COR-L47 (cell line): ENCODE measurements at places on chromosomes 7 and 10.

- DNase-seq = no peak
These were observed 641.0 kb upstream of the NRP1 start for GRCh38 chr10:33975481-33975880.

DNA sequence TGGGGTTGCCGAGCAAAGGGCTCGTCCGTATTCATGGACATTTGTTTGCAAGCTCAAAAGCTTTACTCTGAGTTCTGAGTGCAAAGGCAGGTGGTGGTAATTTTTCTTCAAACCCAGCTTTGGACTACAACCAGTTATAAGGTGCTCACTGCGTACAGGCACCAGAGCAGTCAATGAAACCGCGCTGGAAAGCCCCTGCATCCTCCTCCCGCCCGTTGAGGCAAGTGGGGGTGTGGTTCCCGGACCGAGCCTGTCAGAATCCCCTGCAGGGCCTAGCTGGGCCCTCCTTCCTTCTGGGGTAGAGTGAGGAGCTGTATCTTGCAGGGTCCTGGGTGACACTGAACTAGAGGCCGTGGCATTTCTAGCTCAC lies 22.3 kb downstream of the AMZ1 start:
- DNase-seq = no peak

- no peak for DNase-seq
These were observed 418.5 kb upstream of the SEMA3A start for GRCh38 chr7:84612981-84613681.

GRCh38 chr10:10903620-10904019 lies 114.1 kb upstream of the CELF2 start:
- no peak for DNase-seq

- no peak for DNase-seq
These were observed 12.7 kb upstream of the EFCAB10 start for GRCh38 chr7:105594034-105594433.

GRCh38 chr7:134018306-134018705 lies 108.8 kb upstream of the LRGUK start:
- DNase-seq = no peak

GRCh38 chr10:103282961-103283360 lies 6.0 kb downstream of the INA start:
- DNase-seq = no peak

DNA sequence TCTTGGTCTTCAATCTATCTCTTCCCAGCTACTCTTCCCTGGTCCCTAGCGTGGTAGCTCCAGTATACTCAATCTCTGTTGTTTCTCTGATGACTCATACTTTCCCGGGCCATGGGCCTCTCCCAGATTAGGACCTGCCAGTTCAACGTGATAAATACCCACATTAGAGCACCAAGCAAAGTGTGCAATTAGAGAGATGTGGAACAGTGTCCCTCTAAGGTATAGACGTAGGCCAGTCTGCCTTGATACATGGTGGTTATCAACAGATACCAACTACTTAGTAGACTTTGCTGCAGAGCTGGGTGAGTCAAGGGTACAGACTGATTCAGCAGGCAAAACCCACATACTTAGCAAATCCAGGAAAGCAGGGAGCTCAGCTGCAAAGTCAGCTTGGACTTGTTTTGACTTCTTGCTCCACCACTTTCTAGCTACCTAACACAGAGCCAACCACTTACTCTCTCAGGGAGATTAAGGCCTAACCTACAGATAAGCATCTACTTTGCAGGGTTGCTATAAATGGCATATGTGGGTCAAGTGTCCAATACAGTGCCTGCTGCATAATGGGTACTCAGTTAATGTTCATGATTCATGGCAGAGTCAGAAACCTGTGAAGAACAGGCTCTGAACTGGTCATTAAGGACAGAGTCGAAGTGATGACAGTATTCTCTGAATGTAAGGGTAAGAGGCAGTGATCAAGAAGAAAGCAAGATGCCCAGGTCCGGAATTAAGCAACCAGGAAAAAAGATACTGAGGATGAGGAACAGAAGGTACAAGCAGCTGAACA lies 176.1 kb downstream of the CHN2 start:
- DNase-seq = no peak

GRCh38 chr10:21314906-21315644 lies 210.4 kb downstream of the SKIDA1 start:
- DNase-seq = no peak

GRCh38 chr7:20786779-20787659 lies at the start of gene SP8:
TSS of gene SP8 (minus strand) at chr7:20786886. CDS start at chr7:20786798, 88 bp downstream.
- DNase-seq = peak; percentile 87

DNA sequence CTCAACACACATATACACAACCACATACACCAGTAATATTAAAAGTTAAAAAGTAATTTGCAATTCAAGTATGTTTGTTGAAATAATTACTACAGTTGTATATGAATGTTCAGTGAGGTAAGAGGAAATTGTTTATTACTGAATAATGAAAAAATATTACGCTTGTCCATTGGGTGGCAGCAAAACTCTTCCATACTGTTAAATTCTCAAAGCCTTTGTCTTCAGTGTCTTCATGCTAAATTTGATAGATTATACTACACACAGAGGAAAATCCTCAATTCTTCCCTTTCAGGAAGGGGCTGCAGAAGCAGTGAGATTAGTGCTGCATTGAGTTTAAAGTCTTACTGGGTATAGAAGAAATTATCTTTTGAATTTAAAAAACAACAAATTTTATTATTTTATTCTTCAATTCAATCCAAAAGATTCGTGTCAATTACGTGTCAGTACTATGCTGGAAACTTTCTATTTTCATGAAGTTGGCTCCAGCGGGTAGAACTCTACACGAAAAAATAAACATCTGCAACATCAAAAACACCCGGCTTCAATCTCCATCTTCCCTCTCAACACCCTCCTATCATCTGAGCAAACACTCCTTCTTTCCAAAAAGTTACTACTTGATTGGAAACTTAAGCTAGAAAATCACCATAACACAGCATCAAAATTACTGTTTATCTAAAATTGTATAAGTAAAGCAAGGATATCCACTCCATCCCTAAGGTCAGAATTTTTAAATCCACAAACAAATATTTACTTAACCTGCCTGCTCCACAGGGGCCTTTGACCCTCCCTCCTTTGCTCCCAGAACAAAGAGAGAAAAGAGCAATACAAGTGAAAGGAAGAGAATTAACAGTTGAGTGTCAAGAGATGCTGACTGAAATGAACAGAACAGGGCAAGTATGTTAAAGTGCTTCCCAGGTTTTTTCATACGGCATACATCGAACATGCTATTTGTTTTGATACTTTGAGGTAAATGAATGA lies 37.0 kb upstream of the TES start:
- peak; percentile 46 for DNase-seq

DNA sequence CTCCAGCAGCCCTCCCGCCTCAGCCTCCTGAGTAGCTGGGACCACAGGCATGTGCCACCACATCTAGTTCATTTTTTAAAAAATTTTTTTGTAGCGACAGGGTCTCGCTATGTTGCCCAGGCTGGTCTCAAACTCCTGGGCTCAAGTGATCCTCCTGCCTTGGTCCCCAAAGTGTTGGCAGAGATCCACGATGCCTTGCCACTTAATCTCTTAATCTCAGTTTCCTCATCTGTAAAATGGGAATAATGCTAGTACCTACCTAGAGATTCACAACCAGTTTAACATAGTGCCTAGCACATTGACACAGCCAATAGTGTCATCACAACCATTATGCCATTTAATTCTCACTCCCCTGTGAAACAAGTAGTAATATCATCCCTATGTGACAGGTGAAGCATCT lies 4.8 kb upstream of the CPA4 start:
- DNase-seq = no peak

GRCh38 chr10:70578371-70578947 lies 24.1 kb downstream of the PRF1 start:
- no peak for DNase-seq

- no peak for DNase-seq
These were observed 264.6 kb upstream of the BMPER start for GRCh38 chr7:33640741-33641140.

- DNase-seq = no peak
These were observed 28.3 kb upstream of the SDK1 start for GRCh38 chr7:3272691-3273141.

GRCh38 chr7:54837168-54837567 lies 78.2 kb upstream of the SEC61G start:
- no peak for DNase-seq

GRCh38 chr7:51256916-51257315 lies 59.7 kb downstream of the COBL start:
- DNase-seq = no peak

DNA sequence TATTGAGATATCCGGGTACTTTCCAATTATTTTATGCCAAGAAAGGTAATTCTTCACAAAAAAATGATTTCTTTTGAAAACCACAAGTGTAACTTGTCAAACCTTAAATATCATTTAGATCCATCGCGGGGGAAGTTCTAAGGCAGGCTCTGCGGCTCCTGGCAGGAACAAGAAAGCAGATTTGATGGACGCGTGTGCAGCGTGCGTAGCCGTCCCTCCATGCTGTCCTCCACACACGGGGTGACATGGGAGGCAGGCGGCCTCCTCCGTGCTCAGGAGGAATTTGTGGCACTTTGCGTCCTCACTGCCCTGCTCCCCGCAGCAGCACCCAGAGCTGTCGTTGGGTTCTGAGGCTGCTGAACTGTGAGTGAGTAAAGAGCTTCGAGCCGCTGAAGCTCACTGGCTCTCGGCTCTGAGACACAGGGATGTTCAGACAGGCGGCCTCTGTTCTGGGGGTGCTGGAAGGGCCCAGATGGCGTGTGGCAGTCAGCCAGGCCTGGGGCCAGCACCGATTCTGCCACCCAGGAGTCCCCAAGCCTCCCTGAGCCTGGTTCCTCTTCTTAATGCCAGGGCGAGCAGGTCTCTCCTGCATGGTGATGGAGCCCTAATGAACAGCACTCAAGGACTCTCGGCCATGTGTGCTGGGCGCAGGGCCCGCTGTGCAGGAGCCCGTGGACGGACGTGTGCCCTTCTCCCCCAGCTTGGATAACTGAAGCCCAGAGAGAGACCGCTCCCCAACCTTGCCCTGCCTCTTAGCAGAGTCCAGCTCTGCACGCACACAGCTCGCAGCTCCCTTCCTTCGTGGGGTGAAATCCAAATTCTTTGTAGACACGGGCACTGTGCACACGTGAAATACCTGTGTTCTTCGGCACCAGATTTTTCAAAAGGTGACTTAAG lies 185.4 kb upstream of the SHH start:
- no peak for DNase-seq

DNA sequence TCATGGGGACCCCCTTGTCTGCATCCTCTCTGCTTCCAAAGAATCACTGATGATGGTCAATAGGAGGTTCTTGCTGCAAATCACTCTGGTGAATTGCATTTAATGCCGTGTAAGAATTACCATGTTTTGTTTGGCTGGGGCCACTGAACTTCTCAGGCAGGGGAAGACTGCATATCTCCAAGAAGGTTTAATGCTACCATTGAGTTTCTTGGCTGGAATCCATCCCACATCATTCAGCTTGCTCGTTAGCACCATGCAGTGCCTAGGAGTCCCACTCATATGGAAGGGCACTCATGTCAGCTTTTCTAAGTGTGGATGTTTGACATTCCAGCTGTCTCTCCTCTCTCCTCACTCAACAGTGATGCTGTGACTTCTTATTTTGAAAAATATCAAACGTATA lies 50.2 kb upstream of the BAMBI start:
- DNase-seq = no peak

- no peak for DNase-seq
These were observed 96.8 kb downstream of the MYOF start for GRCh38 chr10:93385345-93385744.

GRCh38 chr7:102889851-102890250 lies 22.9 kb upstream of the LRRC17 start:
- DNase-seq = no peak

GRCh38 chr7:105581066-105581811 lies at the start of gene EFCAB10:
TSS of gene EFCAB10 (minus strand) at chr7:105581493. CDS start at chr7:105581463, 30 bp downstream.
- peak; percentile 76 for DNase-seq

- peak; percentile 96 for DNase-seq
These were observed 1.8 kb upstream of the OPN4 start for GRCh38 chr10:86652361-86653202.

GRCh38 chr10:119655566-119656001 lies 4.4 kb downstream of the BAG3 start:
- no peak for DNase-seq

DNA sequence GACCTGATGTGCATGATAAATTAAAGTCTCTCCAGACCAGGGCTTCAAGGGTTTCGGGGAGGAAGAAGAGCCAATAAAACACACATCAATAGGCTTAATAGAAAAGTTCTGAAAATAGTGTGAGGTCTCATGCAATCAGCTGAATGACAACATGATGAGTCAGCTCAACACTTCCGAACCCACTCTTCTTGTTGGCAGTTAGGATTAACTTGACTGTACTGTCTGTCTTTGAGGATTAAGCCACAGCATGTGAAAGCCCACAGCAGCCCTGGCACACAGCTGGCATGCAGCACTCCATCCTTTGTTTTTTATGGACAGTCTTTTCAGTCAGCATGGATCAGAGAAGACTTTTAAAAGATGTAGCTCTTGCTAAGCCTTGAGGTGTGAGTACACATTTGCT lies 526.9 kb upstream of the VSTM2A start:
- DNase-seq = no peak

- DNase-seq = no peak
These were observed 17.4 kb upstream of the GPR141 start for GRCh38 chr7:37666026-37666799.

DNA sequence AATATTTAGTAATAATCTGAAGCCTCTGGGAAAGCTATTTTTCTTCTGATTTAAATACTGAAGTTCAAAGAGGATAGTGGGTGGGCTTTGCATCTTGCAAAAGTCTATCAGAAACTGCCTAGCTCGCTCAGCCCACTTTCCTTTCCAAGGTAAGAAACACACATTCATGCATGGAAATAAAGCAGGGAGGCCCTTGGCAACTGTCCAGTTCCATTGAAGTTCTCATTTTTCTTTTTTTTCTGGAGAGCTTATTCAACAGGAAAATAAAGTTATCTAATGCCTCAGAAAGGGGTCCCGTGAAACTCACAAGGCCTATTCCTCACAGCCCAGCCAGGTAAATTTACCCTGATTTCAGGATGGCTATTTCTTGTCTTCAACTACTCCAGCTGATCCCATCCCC lies 654.9 kb downstream of the KCNMA1 start:
- no peak for DNase-seq

DNA sequence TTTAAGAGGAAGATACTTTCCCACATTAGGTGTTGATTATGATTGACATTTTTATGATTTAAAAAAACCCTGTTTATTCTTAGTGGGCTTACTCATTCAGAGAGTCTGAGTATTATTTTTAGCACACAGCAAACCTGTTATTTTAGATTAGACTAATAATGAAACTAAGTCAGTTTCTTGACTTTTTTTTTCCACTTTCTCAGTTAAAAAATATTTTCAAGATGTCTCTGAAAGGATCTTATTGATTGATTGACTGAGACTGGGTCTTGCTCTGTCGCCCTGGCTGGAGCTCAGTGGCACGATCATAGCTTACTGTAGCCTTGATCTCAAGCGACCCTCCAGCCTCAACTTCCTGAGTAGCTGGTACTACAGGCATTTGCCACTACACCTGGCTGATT lies 20.4 kb upstream of the INPP5F start:
- DNase-seq = no peak

GRCh38 chr10:23013581-23014335 lies 81.6 kb upstream of the MSRB2 start:
- DNase-seq = no peak

GRCh38 chr7:150964593-150965111 lies 13.5 kb downstream of the KCNH2 start:
- peak; percentile 46 for DNase-seq

- DNase-seq = no peak
These were observed 13.6 kb upstream of the STN1 start for GRCh38 chr10:103931603-103932002.

- no peak for DNase-seq
These were observed at the start of gene VAX1 for GRCh38 chr10:117137911-117138642. TSS of gene VAX1 (minus strand) at chr10:117138270. CDS start at chr10:117138056, 214 bp downstream.

- DNase-seq = no peak
These were observed 17.0 kb upstream of the SH3PXD2A start for GRCh38 chr10:103872137-103872931.
